Urinary bladder (tissue), 4 donors: ENCODE measurements at places on chromosomes 2 and 18. TPM values are rescaled to one million over a fixed set of nuclear protein-coding genes. Genes with fewer than 3 reads are reported as not detected.

RAB6C gene
- 0.08 TPM for polyA plus RNA-seq

SERPINB10 gene
- not detected for polyA plus RNA-seq

TTN gene
- polyA plus RNA-seq: 0.04 TPM

TRAPPC12 gene
- polyA plus RNA-seq: 68.6 TPM

FOXD4L1 gene
- polyA plus RNA-seq: 0.03 TPM

LCT gene
- polyA plus RNA-seq: not detected

CNDP1 gene
- 0.20 TPM for polyA plus RNA-seq

AQP12B gene
- not detected for polyA plus RNA-seq

LIMS4 gene
- polyA plus RNA-seq: 2.8 TPM

KIDINS220 gene
- 34.5 TPM for polyA plus RNA-seq

PHLPP1 gene
- 6.6 TPM for polyA plus RNA-seq

POTEJ gene
- not detected for polyA plus RNA-seq

LINC00305 gene
- polyA plus RNA-seq: not detected

RGPD4 gene
- polyA plus RNA-seq: 0.03 TPM

ACOXL gene
- polyA plus RNA-seq: 1.2 TPM

FTCDNL1 gene
- 1.4 TPM for polyA plus RNA-seq

ESPNL gene
- polyA plus RNA-seq: 0.23 TPM

B4GALT6 gene
- 3.2 TPM for polyA plus RNA-seq

HNMT gene
- 44.7 TPM for polyA plus RNA-seq

MYO5B gene
- polyA plus RNA-seq: 2.7 TPM

ACVR2A gene
- 7.2 TPM for polyA plus RNA-seq

ABCG8 gene
- polyA plus RNA-seq: 0.01 TPM

NLRC4 gene
- polyA plus RNA-seq: 0.67 TPM

COPS8 gene
- 58.7 TPM for polyA plus RNA-seq

ZNF521 gene
- polyA plus RNA-seq: 13.1 TPM

COPS9 gene
- 217 TPM for polyA plus RNA-seq

CMPK2 gene
- polyA plus RNA-seq: 3.6 TPM

ITPRID2 gene
- polyA plus RNA-seq: 50.9 TPM

PAX8 gene
- 0.19 TPM for polyA plus RNA-seq

MATN3 gene
- polyA plus RNA-seq: 2.0 TPM

CXCR4 gene
- 20.4 TPM for polyA plus RNA-seq

REG3A gene
- not detected for polyA plus RNA-seq

PSD4 gene
- 6.3 TPM for polyA plus RNA-seq
